ENCODE measurements at places on chromosomes 6 and 20. TPM values are rescaled to one million over a fixed set of nuclear protein-coding genes. Genes with fewer than 3 reads are reported as not detected.

The SNAP25 gene
- total RNA-seq = 3.9 TPM

The HCK gene
- 0.53 TPM for total RNA-seq

The SLCO4A1 gene
- 0.43 TPM for total RNA-seq

The CALHM6 gene
- not detected for total RNA-seq

The ACSS1 gene
- 0.24 TPM for total RNA-seq

The SYNDIG1 gene
- total RNA-seq = 8.7 TPM

Measured in astrocyte (in vitro differentiated cells and primary cell).